ENCODE measurements at places on chromosomes 4 and X.

GRCh38 chr4:25567253-25567652, 88.4 kb upstream of the SLC34A2 start:
- no peak overlapping the region for H3K4me3 ChIP-seq
- H3K36me3 ChIP-seq = no peaks in the 10 kb centered on the region
- no peak for DNase-seq
- no peaks in the 10 kb centered on the region for H3K4me1 ChIP-seq
- H3K27me3 ChIP-seq = no peaks in the 10 kb centered on the region
- no peak overlapping the region for H3K27ac ChIP-seq

GRCh38 chr4:74627504-74627903, 166.8 kb downstream of the BTC start:
- peaks cover under 1% of the 10 kb centered on the region for H3K4me1 ChIP-seq
- H3K36me3 ChIP-seq = no peaks in the 10 kb centered on the region
- DNase-seq = no peak
- H3K27ac ChIP-seq = no peak overlapping the region
- no peak overlapping the region for H3K4me3 ChIP-seq

DNA sequence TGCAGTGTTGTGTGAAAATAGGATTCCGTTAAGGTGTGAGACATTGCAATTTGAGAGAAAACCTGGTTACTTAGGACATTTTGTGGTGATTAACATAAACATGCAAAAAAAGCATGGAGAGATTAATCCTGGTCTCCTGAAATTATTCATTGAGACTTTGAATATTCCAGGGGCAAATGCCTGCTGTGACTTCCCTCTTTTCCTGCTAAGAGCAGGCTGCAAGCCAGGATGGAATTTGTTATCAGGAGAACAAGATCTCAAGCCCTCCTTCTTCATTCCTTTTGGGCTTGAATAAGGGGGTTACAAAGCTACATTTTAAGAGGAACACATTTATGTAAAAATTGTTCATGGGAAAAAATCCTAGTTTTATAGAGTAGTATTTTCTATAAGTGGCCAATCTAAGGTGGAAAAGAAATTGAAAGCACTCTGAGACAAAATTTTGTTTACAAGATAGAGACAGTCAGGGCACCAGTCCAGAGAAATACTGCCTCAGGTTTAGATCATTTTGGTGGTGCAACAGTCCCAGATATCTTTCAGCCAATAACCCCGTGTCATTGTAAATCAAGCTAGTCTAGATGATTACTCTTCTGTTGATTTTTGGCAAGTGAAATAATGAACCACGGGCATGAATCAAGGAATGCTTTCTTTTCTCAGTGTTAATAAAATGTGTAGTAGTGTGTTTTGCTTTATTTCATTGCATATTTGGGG, 1528.3 kb upstream of the AGA start:
- no peaks in the 10 kb centered on the region for H3K27me3 ChIP-seq
- no peaks in the 10 kb centered on the region for H3K36me3 ChIP-seq
- DNase-seq = no peak
- H3K27ac ChIP-seq = no peak overlapping the region

GRCh38 chr4:25441519-25442117, 64.6 kb downstream of the ANAPC4 start:
- H3K4me1 ChIP-seq = no peaks in the 10 kb centered on the region
- no peaks in the 10 kb centered on the region for H3K27me3 ChIP-seq

- no peak overlapping the region for H3K27ac ChIP-seq
- H3K4me1 ChIP-seq = peaks cover 4% of the 10 kb centered on the region
Observed at GRCh38 chr4:54050214-54050904, 14.0 kb downstream of the CHIC2 start.

DNA sequence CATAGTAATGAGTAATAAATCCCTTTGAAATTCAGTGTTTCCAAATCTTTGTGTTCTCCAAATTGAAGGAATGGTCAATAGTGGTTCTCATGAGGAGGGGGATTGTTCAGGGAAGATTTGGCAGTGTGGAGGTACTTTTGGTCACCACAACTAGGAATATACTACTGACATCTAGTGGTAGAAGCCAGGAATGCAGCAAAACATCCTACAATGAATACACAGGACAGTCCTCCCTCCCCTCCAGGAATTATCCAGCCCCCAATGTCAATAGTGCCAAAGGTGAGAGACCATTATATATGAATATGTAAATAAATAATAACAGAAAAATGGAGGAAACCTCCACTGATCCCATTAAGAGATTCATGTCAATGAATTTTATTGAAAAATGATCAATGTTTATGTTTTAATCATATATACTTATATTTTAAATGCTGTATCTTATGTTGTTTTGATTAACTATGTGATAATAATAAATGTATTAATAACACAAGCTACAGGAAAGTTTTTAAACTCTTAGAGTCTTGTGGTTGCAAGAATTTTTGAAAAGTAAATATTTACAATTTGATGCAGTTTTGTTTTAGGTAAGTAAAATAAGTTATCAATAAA, 14.4 kb upstream of the FAM9A start:
- H3K36me3 ChIP-seq = no peaks in the 10 kb centered on the region
- H3K4me1 ChIP-seq = no peaks in the 10 kb centered on the region
- no peak overlapping the region for H3K4me3 ChIP-seq
- DNase-seq = no peak
- H3K27ac ChIP-seq = no peak overlapping the region

- no peaks in the 10 kb centered on the region for H3K36me3 ChIP-seq
- no peak overlapping the region for H3K27ac ChIP-seq
- no peaks in the 10 kb centered on the region for H3K27me3 ChIP-seq
- H3K4me3 ChIP-seq = no peak overlapping the region
- no peak for DNase-seq
- H3K4me1 ChIP-seq = no peaks in the 10 kb centered on the region
Observed at GRCh38 chr4:163810755-163811154, 316.3 kb downstream of the TMA16 start.

GRCh38 chr4:39170301-39170700, 12.0 kb upstream of the WDR19 start:
- H3K4me1 ChIP-seq = peaks cover 5% of the 10 kb centered on the region
- no peak overlapping the region for H3K4me3 ChIP-seq
- peaks cover 23% of the 10 kb centered on the region for H3K27me3 ChIP-seq
- no peaks in the 10 kb centered on the region for H3K36me3 ChIP-seq

- peaks cover 8% of the 10 kb centered on the region for H3K4me1 ChIP-seq
- no peak overlapping the region for H3K27ac ChIP-seq
- DNase-seq = no peak
- H3K36me3 ChIP-seq = peaks cover 13% of the 10 kb centered on the region
Observed at GRCh38 chr4:56937262-56937661, 29.6 kb downstream of the REST start.

DNA sequence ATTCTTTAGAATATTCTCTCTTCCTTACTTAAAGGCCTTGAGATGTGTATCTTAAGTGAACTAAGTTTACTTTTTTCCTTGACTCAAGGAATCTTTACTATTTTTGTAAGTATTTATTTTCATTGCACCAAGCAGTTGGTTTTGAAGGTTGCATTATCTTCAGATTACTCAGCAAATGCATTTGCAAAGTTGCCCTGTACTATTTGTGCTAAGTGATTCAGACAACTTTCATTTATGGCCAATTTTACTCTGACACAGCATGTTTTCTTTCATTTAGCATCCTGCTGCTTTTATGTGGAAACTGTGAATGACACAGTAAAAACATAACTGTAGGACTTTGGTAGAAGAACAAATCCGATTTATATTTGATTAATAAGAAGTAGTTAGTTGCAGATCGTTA, 191.0 kb downstream of the CCSER1 start:
- DNase-seq = no peak
- no peaks in the 10 kb centered on the region for H3K4me1 ChIP-seq
- no peaks in the 10 kb centered on the region for H3K27me3 ChIP-seq
- no peak overlapping the region for H3K27ac ChIP-seq
- H3K4me3 ChIP-seq = no peak overlapping the region

- no peaks in the 10 kb centered on the region for H3K36me3 ChIP-seq
- H3K27ac ChIP-seq = no peak overlapping the region
- no peak overlapping the region for H3K4me3 ChIP-seq
- peaks cover 32% of the 10 kb centered on the region for H3K4me1 ChIP-seq
- no peaks in the 10 kb centered on the region for H3K27me3 ChIP-seq
Observed at GRCh38 chr4:70712150-70712549, 9.6 kb upstream of the RUFY3 start.

DNA sequence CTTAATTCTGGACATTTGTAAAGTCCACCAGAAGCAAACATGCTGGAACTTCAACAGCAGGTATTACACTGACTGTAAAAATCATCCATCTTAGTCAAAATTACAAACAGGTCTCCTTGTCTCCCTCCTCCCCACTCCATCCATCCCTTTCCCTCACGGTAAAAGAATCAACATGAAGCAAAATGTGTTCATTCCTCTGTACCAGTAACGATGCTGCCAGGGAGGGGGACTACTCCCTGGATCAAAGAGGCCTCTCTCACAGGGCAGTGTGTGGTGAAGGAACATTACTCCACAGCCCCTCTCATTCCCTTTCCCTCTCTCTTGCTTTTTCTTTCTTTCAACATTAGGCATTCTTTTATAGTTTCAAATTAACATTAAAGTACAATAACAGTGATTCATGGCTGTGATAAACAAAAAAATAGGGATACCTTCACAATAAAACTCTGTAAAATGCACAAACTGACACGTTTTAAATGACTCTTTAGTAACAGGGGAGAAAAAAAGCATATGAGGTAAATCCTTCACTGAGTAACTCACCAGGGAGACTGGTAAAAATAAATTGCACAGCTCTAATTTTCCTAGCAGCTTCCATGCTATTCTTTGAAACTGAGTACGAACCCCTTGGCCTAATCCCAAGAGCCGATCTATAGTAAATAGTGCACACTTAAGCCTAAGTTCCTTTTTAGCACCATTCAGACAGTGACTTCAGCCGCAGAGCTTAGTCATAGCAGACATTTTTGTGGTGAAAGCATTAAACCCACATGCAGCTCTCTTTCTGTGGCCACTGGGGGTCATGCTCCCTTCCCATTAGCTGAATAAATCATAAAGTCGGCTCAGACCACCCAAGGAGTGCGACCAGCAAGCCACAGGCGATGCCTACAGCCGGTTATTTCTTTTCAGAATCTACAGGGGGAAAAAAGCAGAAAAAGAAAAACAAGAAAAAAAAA, 215.6 kb upstream of the GYPA start:
- H3K27me3 ChIP-seq = peaks cover 45% of the 10 kb centered on the region
- H3K27ac ChIP-seq = no peak overlapping the region
- no peak overlapping the region for H3K4me3 ChIP-seq
- peaks cover 11% of the 10 kb centered on the region for H3K4me1 ChIP-seq
- peak; percentile 61 for DNase-seq

Data from activated CD8-positive, alpha-beta memory T cell treated with anti-CD3 and anti-CD28 coated beads, Interleukin-2, amount 10 ng/mL, durations not matched to agents 7 days and 5 days (primary cell).